Stimulated activated CD8-positive, alpha-beta memory T cell treated with anti-CD3 and anti-CD28 coated beads, Interleukin-15, amount 100 ng/mL, for 4 hours (primary cell): ENCODE measurements at places on chromosomes 7 and 10.
A peak's percentile ranks its signal among the peaks of the same experiment; 100 is the strongest.

- peak; percentile 4 for DNase-seq
These were observed at the start of gene CELF2 for GRCh38 chr10:11017570-11018431. CELF2 (plus strand) TSS chr10:11017872; CDS start chr10:11018090, 218 bp downstream.

GRCh38 chr10:113735913-113736312 lies 15.6 kb upstream of the PLEKHS1 start:
- DNase-seq = no peak

GRCh38 chr10:78177491-78178185 lies 144.0 kb downstream of the RPS24 start:
- DNase-seq = no peak

DNA sequence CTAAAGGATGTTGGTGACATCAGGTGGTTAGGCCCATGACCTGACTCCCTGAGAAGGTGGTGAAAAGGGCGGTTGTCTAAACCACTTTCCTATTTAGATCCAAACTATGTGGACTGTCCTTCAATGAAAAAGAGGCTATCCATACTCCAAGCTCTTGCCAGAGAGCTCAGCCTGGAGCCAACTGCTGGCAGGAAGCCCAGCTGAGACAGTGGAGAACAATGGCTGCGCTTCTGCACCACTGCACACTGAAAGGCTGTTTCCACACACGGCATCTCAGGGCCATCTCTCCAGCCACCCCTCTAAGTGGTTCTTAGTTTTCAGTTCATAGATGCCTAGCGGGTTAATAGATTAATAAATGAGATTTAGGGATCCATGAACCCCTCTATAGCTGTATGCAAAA lies 488.8 kb upstream of the ZMIZ1 start:
- DNase-seq = no peak

- no peak for DNase-seq
These were observed 13.5 kb downstream of the CRTAC1 start for GRCh38 chr10:98016772-98017475.

GRCh38 chr7:143936087-143937009 lies 1.3 kb downstream of the OR2F2 start:
- no peak for DNase-seq

DNA sequence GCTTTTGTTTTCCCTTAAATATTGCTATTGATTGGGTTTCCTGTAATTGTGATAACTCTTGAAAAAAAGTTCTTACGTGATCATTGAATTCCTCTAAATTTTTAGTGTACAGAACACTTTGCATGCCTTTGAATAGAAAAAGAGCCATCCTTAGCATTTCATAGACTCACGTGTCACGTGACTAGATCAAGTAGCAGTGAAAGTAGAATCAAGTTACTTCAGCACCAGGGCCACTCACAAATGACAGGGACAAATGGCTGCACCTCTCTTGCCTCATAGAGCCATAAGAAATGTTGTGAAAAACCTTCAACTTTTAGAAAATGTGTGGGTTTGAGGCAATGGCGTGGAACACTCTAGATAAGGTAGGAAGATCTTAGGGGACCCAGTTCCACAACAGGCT lies 203.8 kb downstream of the ZEB1 start:
- no peak for DNase-seq

- no peak for DNase-seq
These were observed 16.3 kb downstream of the OR2AE1 start for GRCh38 chr7:99860281-99861127.

DNA sequence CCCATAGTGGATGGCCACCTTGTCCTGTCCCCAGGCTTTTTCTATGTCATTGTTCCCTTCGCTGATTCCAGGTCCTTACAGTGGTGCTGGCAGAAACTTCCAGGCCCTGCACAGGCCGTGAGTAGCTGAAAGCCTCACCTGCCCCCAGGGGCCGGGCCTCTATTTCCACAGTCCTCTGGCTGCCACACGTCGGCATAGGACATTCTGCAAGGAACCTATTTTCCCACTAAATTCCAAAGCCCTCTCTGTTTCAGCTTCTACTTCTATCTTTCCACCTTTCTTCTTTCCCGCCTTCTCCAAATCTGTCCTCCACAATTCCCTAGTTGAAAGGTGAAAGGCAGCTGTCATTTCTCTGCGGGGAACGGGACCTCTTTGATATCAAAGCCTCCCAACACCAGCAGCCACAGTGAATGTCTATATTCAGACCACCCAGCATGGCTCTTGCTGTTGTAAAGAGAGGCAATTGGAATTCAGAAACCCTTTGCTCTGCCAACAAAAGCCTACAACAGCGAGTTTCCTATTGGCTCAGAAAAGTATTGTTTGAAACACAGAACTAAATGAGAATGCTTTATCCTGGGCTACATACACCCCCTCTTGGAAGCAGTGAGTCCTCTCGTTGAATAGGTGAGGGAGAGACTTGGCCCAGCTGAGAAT lies 607.7 kb downstream of the GALNT17 start:
- no peak for DNase-seq

DNA sequence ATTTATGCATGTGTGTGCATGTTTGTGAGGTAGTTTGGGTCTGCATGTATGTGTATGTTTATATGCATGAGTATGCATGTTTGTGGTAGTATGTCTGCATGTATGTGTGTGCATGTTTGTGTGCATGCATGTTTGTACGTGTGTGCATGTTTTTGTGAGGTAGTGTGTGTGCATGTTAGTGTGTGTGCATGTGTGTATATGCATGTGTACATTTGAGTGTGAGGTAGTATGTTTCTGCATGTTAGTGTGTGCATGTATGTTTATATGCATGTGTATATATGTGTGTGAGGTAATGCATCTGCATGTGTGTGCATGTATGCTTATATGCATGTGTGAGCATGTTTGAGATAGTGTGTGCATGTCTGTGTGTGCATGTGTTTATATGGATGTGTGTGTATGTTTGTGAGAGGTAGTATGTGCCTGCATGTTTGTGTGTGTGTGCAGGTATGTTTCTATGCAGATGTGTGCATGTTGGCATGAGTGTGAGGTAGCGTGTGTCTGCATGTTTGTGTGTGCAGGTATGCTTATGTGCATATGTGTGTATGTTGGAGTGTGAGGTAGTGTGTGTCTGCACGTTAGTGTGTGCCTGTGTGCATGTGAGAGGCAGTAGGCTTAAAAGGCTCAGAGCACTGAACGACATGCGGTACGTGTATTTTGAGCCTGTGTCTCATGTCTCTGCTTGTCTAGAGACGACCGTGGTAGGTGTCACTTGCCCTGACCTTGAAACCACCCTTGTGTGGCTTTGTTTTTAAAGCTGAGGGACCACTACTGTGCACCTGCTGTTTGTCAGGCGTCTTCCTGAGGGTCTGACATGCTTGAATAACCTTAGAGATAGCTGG lies 43.7 kb downstream of the PFKP start:
- DNase-seq = no peak

DNA sequence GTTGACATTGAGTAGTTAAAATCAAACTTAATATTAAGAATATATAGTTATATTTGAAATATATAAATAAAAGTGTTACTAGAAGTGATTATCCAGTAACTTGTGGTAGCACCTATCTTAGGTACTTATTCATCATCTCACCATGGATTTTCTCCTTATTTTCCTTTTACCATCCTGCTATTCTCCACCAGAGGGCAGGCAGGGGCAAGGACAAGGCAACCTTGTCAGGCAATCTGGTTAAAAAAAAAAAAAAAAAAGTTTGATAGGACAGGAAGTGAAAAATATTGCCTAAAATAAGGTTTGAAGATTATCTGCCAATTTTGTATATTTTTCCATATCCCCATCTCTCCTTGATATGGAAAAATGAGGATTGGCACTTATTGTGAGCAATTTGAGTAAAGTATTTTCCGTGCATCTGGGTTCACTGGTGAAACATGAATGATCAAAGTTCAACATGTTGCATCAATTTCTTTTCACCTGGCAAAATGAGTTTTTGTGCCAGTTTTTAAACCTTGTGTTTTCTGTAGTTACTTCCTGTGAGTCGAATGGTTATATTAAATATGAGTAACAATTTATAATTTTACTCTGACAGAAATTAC lies 256.7 kb downstream of the AGMO start:
- DNase-seq = no peak

DNA sequence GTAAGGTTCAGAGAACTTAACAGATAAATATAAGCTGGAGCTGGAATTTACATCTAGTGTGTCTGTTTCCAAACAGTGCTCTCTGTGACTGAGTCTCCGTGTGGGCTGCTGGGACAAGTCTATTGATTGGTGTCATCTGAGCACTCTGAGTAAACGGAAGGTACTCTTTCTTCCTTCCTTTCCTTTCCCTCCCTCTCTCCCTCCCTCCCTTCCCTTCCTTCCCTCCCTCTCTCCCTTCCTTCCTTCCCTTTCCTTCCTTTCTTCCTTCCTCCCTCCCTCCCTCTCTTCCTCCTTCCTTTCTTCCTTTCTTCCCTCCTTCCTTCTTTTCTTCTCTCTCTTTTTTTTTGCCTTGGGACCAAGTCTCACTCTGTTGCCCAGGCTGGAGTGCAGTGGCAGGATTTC lies 61.8 kb downstream of the ANKRD61 start:
- DNase-seq = no peak

GRCh38 chr10:28906011-28906411 lies 228.7 kb downstream of the BAMBI start:
- DNase-seq = no peak

GRCh38 chr10:71856619-71857018 lies 5.6 kb upstream of the PSAP start:
- DNase-seq = no peak

DNA sequence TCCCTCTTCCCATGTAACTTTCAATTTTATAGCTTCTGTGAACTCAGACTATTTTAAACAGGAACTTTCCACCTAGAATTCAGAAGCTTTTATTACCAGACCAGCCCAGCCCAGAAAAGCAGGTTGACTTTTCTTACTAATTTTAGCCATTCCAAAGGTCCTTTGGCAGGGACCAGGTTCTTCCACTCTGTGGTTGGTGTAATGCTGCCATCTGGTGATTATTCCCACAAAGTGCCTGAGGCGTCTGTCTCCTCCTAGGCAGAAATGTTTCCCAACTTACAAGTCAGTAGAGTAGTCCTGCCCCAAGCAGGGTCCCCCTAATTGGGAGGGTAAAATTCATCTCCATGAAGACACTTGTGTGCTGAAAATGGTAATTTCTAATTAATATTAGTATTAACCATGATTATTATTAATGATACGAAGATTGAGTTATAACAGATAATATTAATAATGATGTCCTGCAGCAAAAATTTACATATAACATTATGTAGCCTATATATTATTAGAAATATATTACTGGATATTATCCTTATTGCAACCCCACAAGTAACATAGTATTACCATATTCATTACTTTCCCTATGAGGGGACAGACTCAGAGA lies 53.0 kb upstream of the PPP1R17 start:
- DNase-seq = no peak

DNA sequence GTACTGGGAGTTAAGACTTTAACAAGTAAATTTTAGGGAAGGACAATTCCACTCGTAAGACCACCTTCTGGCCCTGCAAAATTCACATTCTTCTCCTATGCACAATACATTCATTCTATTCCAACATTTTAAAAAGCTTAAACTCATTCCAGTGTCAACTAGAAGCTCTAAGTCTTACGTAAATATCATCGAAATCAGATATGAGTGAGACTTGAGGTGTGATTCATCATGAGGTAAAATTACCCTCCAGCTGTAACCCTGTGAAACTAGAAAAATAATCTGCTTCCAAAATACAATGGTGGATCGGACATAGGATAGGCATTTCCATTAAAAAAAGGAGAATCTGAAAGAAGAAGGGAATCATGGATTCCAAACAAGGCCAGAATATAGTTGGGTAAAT lies 370.3 kb downstream of the CDC14C start:
- DNase-seq = no peak

- no peak for DNase-seq
These were observed 14.9 kb downstream of the CARD11 start for GRCh38 chr7:3028758-3029093.

- DNase-seq = no peak
These were observed 10.6 kb upstream of the LRRC72 start for GRCh38 chr7:16515785-16516685.

DNA sequence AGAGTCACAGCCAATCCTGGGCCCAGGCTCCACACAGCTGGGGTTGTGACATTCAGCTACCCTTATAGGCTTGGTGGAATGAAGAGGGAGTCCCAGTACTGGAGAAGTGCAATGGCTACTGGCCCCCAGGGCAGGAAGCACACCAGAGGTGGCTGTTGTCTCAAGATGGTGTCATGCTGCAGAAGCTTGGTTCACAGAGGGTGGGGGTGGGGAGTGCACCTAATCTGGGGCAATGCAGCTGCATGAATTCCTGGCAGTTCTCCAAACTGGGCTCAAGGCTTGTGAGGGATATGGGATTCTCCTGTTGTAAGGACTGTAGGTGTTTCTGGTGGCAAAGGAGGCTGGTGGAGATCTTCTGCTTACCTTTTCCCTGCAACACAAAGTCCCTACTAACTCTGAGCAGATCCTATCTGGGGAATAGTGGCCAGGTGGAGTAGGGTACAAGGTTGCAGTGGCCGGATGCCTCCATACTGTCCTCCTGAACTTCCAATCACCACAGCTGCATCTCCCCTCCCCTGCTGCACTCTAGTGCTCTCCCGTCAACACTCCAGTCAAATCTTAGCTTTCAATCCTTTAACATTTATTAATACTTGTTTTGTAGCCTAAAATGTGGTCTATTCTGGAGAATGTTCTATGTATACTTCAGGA lies 27.4 kb upstream of the PLA2G12B start:
- no peak for DNase-seq

DNA sequence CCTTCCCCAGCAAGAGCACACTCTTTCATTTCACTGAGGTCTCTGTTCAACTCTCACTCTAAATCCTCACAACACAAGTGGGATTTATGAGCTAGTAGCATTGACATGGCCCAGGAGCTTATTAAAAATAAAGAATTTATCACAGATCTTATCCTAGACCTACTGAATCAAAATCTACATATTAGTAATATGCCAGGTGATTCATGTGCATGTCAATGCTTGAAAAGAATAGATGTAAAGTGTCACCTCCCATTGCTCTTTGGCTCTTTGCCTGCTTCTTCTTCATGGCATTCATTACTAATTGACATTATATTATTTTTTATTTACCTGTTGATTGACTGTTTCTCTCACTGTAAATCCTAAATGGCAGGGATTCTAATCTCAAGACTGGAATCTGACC lies 459.2 kb upstream of the LRRTM3 start:
- DNase-seq = no peak

GRCh38 chr10:68955355-68955831 lies 577 bp upstream of the DDX21 start:
- DNase-seq = no peak

DNA sequence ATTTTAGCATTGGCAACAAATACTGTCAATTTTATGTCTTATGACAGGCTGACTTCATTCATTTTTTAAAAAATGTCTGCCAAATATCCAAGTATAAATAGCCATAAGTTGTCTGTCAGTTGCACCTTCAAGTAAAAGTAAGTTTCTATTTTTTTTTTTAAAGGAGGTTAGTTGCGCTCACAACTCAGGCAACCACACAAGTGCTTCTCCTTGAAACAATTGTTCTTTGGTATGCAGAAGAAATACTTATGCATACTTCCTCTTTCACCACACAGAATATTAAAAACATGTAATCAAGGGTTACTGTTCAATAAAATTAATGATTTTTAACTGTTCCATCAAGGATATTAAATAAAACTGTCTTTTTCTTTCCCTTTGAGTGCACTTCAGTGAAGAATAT lies 97.9 kb downstream of the RTKN2 start:
- no peak for DNase-seq
